Activated CD4-positive, alpha-beta T cell treated with anti-CD3 and anti-CD28 coated beads, Interleukin-2, amount 10 ng/mL, durations not matched to agents 7 days and 5 days (primary cell): ENCODE measurements at places on chromosomes 12 and 14.
A peak's percentile ranks its signal among the peaks of the same experiment; 100 is the strongest.

DNA sequence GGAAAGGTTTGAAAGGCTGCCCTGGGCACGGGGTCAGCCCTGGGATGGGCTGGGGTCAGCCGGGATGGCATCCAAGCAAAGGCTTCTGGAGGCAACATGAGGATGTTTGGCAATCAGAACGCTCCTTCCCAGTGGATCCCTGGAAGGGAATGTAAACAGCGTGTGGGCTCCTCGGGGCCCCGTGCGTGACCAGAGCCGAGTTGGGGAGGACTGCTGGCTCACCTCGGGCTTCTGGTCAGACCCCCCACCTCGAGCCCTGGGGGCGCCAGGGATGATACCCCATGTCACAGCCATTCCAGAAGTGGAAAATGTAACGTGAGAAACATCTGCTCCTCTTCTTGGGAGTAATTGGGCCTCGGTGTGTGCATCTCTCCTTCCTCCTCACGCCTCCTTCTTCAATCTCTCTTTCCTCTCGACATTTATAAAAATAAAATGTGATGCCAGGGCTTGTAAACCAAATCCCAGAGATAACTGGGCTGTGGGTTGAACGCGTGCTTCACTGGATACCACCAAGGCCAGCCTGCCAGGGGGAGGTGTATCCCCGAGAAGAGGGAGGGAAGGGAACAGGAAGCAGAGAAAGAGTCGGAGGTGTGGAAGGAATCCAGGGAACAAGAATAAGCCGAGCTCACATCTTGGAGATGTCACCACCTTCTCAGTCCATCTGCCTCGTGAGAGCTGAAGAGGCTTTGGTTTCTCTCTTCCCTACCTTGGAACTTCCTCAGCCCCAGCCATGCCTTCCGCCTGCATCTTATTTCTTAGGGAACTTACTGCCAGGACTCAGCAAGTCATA is 144.8 kb downstream of the NUAK1 start:
- DNase-seq, result no peak

DNA sequence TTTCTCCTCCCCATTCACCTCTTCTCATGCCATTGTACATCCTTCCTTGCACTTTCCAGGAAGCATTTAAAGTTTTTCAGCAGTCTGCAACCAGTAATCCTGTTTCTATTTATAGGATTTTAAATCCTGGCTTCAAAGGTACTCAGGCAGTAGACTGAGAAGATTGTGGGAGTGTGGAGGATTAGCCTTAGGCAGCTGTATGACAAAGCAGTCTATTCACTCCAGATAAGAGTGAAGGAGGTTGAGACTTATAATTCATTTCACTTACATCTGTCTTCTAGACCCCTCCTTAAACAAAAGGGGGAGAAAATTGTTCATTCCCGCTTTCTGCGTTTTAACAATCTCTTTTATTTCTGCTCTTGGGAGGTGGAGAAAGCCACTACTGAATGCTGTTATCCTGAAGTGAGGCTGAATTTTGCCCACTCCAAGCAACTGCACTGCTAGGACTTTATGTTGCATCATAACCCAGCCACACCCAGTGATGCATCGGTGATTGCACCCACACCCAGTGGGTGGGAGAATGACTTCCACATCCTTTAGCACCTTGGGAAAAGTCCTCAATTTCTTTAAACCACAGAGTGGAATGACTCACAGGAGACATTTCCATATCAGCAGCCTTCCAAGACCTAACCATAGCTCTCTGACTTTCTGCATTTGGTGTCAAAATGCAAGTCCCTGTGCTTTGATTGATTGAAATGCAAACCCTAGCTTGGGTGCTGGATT is 382.5 kb upstream of the ATP2B1 start:
- peak; percentile 26 for DNase-seq

DNA sequence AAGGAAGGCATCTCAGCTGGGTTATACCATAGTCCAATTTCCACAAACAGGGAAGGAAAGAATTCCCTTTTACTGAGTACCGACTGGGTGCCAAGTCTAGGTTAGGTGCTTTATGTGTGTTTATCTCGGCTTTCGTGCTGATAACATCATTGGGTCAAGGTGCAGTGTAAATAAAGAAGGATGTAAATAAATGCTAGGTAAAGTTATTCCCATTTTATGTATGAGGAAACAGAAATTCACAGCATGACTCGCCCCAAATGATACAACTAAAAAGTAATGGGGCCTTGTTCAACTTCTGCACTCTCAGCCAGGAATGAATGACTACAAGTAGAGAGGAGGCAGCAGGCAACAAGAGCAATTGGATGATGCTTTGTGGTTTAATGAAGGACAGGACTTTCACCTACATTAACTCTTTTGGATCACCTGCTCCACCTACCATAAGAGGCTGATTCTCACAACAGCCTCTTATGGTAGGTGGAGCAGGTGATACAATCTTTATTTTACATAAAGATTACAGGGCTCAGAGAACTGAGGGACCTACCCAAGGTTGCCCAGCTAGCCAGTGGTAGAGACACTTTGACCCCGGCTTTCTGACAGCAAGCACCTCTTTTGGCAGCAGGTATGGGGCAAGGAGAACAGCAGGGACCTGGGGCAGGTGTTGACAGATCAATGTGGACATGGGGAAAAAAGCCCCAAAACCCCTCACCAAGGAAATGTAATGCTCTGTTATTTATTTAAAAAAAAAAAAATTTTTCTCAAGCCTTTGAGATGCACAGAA is 213.4 kb upstream of the NUDT4 start:
- no peak for DNase-seq

GRCh38 chr12:89733579-89734201 is 25.1 kb upstream of the ATP2B1 start:
- DNase-seq, result peak; percentile 16

DNA sequence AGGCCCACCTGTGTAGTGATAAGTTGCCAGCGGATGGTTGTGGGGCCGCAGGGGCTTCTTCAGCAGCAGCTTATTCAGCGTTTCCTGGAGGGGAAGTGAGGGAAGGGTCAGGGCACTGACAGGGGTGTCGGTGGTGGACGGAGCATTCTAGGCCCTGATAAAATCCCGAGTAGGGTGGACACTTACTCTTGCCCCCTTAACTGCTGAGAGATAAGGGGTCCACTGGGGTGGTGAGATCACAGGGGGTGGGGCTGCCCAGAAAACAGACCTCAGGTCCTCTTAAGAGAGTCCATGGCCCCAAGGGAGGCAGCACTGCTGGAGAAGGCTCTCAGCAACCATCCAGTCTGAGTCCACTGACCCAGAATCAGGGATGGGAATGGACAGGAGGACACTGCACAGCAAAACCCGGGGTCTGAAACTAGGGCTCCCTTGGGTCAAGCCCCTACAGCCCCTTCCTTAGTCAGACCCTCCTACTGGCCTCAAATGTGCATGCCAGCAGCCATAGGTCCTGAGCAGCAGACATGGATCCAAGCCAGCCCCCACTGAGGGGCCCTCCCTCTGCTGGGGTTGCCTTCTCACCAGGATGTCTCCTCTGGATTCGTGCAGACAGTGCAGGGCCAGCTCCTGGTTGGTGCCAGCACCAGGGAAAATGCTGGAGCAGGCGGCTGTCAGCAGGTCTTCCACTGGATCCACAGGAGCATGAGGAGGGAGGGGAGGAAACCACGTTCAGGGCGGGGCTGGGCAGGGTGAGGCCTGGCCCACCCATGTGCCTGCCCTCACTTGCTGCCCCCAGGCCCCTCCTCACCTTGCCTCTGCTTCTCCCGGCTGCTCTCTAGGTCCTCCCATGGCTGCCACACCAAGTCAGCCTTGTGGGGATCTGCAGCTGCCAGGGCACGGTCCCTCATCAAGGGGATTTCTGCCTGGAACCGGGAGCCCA is 12.1 kb upstream of the PNMA1 start:
- no peak for DNase-seq

DNA sequence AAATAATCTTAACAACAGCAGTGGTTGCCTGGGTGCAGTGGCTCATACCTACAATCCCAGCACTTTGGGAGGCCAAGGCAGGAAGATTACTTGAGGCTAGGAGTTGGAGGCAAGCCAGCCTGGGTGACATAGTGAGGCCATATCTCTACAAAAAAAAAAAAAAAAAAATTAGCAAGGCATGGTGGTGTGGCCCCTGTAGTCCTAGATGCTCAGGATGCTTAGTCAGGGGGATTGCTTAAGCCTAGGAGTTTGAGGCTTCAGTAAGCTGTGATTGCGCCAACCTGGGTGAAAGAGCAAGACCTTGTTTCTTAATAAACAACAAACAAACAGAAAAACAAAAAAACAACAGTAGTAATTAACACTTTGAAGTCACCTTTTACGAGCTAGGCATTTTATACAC is 642 bp upstream of the ACSM4 start:
- no peak for DNase-seq

DNA sequence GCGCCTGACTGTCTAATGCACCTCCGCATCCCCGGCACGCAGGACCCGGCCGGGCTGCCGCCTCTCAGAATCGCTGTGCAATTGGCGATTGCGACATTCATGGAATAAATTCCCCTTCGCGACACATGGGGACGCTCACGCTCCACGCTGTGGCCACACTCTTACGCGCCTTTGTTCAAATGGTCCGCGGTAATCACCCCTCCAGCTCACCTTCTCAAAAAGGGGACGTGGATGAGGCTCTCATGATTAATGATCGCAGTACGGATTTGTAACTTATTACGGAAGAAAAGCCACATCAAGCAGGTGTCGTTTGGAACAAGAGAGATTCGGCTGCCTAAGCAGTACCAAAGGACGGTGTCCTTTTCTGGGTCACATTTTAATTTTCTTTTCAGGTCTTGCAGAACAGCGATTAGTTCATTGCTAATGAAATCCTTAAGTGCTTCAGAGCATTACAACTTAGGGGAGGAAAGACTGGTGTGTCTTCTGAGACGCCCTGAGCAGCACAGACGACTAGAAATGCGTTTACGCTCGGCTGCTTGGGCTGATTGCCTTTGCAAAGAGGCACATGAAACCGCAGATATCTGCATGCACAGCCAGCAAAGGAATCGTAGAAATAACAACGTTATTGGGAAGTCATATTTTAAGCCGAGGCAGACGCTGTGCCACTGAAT is 37.3 kb upstream of the ADGRD1 start:
- DNase-seq, result peak; percentile 11

DNA sequence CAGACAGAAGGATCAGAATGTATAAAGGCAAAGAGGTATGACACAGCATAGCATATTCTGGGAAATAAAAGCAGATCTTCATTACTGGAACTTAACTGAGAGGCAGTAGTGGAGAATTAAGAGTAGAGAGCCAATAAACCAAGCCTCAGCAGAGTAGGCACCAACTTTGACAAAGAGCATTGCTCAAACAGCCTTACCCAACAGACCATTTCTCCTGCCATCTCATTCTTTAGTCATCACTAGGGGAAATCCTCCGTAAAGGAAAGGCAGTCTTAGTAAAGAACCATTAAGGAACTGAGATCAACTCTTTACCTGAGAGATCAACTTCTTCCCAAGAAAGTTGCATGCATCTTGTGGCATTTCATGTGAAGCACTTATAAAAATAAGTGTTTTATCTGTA is 36.6 kb downstream of the SENP1 start:
- DNase-seq, result no peak

GRCh38 chr14:34498684-34499412 is 36.8 kb upstream of the SPTSSA start:
- DNase-seq, result peak; percentile 34

- peak; percentile 50 for DNase-seq
These were observed 96.3 kb upstream of the HIF1A start for GRCh38 chr14:61598980-61599379.

DNA sequence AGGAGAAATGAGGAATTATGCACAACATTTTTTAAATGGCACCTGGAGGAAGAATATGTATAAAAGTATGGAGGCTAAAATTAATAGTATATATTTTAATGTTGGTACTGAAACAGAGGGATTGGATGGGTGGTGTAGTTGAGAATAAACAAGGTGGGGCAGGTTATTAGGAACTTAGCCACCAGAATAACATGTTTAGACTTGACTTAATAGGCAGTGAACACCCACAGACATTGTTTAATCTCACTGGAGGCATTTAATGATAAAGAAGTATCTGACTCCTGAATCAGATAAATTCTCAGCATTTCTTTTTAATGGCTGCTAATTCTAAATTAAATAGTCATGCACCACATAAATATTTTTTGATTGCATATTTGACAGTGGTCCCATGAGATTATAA is 139.7 kb downstream of the CNTN1 start:
- DNase-seq, result no peak

DNA sequence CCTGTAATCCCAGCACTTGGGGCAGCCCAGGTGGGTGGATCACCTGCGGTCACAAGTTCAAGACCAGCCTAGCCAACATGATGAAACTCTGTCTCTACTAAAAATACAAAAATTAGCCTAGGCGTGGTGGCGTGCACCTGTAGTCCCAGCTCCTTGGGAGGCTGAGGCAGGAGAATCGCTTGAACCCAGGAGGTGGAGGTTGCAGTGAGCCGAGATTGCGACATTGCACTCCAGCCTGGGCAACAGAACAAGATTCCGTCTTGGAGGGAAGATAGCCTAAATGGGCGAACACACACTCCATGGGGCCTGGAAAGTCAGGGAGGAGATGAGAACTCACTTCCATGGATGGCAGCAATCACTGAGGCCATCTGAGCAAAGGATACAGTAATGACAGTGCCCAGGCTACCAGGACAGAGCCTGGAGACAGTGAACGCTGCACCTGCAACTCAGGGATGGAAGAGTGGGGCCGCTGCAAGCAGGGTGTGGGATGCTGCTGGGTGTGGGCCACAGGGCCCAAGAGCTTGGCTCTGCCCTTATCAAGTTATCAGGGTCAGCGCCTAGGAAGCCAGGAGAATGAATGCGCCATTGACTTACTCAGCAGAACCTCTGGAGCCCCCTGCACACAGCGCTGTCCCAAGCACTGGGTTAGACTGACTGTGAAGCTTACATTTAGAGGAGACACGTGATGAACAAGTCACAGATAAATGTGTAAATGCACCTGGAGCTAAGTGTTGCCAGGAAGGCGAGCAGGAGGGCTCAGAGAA is 28.9 kb downstream of the FOXN3 start:
- no peak for DNase-seq

DNA sequence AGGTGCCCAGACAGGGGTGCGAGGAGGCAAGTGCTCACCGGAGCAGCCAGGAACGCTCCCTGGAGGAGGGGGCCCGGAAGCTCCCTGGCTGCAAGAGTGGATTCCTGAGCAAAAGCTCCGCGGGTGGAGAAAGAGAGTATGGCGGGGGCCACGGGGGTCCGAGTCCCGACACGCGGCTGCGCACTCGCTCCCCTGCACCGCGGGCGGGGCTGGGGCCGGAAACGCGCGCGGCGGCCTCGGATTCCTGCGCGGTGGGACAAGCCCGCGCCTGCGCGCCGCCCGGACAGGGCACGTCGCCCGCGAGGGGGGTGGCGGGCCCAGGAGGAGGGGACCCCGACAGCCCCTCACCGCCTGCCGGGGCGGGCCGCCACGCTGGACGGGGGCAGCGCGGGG is 27.8 kb upstream of the GPR132 start:
- DNase-seq, result peak; percentile 60

GRCh38 chr14:90521084-90521929 is 124.5 kb downstream of the CALM1 start:
- DNase-seq, result no peak

DNA sequence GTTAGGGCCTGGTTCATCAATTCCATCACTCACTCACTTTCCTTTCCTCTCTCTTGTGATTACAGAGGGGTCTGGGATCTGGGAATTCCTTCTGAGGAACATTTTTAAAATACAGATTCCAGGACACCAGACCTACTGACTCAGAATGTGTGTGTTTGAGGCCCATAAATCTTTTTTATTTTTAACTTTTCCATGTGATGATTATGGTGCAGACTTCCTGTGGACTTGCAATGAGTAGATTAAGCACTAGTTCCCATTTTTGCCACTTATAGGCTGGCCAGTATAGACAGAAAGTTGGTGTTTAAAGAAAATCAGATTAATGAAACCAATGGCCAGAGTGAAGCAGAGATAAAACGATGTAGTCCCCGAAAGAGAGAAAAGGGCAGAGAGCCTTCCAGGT is 28.1 kb downstream of the SLC41A2 start:
- DNase-seq, result no peak

- DNase-seq, result no peak
These were observed 42.1 kb upstream of the TESC start for GRCh38 chr12:117141097-117141898.
